Mesenchymal stem cell (in vitro differentiated cells and primary cell): ENCODE measurements at places on chromosomes 16 and 17.

DNA sequence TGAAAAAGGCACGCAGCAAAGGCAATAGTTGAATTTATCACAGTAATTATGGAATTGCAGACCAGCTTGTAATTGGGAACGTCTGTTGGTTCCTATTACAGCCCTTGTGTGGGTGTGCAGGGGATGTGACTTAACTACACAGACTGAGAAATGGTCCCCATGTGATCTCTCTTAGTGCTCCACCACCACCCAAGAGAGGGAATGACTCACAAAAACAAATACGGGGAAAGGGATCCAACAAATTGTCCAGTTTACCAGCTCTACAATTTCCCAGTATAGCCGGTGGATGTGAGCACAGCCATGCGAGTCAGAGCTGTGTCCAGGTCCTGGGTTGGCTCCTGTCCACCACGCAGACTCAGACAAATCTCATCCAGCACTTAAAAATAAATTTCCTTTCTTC, 337.9 kb downstream of the GRIN2A start:
- no peak for DNase-seq

- DNase-seq, result no peak
Measured at GRCh38 chr16:21663889-21664647, at the start of gene OTOA. Gene OTOA (plus strand): TSS chr16:21663968. CDS start chr16:21678515, 14,547 bp downstream.

- no peak for DNase-seq
Measured at GRCh38 chr17:35607239-35607847, 20.2 kb downstream of the AP2B1 start.

- no peak for DNase-seq
Measured at GRCh38 chr16:66714654-66715307, 18.2 kb upstream of the CMTM4 start.

- peak; percentile 51 for DNase-seq
Measured at GRCh38 chr17:81412490-81413093, 17.3 kb downstream of the BAHCC1 start.

DNA sequence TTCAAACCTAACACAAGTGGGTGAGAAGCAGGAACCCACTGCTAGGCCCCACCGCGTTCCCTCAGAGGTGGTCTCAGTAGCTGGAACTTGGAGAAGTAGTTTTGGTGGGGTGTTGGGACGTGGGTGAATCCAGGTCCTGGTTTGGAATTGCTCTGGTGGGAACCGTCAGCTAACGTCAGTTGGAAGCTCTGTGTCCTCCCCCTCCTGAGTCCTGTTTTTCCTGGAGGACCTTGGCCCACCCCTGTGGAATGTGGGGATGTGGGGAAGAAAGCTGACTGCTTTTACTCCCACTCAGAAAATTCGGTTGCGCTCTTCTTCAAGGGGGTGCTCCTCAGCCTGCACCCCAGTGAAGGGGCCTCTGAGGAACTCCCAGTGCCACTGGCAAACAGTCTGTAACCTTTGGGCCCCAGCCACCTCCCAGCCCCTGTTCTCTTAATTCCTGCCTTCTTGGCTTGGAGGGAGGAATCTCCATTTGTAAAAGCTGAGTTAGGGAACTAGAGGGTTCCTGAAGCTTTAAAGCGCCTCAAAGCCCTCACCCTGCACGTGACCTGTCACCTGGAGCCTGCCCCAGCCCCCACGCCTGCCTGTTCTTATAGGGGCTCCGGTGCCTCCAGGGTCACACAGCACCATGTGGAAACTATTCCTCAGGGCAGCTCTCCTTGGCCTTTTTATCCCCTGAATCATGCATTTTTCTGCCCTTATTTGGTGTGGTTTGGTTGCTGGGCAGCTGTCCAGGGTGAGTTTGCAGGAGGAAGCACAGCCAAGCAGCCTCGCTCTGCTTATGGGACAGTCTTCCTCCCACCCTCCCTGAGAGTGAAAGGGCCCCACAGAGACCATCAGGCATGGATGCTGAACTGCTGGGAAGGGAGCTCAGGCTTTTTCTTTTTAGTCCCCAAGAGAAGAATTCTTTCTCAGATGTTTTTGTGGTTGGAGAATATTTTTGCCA, 16.2 kb upstream of the NAGLU start:
- peak; percentile 98 for DNase-seq

DNA sequence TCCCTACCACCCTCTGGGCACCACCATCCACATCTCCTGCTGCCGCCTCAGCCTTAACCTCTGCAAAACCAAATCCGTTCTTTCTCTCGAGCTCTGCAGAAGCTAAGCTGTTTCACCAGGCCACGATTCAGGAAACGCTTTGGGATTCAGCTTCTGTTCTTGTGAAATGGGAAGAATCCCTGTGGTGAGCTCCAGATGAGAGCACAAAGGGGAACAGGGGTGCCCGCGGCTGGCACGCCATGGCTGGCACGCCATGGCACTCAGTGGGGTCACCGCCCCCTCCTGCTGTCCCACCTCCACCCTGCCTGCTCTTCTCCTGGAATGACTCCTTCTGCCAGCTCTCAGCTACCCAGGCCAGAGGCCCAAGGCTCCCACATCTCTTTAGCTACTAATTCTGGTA, 5.7 kb downstream of the QPRT start:
- no peak for DNase-seq

GRCh38 chr16:1443980-1444729, at the start of gene CCDC154:
Gene CCDC154 (minus strand): TSS chr16:1444556. CDS start chr16:1444322, 234 bp downstream.
- no peak for DNase-seq

DNA sequence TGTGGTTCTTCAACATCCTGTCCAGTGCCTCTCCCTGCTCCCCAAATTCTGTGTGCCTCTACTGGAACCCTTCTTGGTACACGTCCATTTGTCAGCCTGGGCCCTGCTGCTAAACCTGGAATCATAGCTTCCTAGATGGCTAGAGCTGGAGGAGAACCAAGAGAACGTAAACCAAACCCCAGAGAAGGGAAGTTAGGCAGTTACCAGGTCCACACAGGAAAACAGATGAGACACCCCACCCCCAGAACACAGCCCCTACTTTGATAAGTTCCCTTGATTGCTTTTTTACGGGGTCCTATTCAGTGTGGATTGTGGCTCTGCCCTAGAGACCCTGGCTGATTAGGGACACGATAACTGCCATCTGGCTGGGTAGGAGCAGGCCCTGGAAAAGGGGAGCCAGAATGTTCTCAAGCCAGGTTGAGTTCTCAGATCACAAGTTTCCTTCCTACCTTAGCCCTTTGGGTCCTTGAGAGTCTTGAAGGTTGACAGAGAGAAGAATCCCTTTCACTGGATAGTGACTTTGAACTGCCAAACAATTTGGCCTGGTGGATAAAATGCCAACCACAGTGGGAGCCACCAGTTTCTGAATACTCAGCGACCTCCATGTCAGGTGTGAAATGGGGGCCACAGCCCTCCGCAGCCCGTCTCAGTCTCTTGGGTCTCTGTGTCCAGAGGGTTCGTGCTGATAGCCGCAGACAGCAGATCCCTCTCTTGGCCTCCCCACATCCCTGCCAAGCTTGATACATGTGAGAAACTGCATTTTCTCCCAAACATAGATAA, 7.9 kb downstream of the TBX4 start:
- no peak for DNase-seq

- no peak for DNase-seq
Measured at GRCh38 chr17:75694536-75694935, 26.7 kb upstream of the ITGB4 start.

DNA sequence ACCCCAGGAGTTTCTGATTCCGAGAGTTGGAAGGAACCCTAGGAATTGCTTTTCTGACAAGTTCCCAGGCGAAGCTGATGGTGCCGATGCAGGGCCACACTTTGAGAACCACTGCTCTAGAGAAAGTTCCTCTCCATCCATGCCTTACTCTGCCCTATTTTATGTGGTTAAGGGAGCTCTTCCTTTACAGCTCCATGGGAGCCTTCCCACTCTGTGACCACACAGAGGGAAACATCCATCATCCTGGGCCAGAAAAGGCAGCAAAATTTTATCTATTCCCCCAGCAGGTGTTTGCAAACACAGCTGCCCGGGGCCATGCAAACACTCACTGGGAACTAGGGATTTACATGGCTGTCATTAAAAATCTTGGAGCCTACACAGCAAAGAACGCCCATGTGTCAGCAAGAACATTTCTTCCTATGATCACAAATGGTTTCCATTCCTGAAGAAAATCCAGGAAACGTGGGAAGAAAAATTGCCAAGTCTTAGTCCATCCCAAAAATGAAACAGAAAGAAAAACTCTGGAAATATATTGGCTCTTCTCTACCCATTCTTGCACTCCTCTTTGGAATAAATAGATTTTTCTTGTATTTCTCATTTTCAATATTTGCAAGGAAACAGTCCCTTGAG, 252.7 kb downstream of the PMP22 start:
- DNase-seq, result no peak

DNA sequence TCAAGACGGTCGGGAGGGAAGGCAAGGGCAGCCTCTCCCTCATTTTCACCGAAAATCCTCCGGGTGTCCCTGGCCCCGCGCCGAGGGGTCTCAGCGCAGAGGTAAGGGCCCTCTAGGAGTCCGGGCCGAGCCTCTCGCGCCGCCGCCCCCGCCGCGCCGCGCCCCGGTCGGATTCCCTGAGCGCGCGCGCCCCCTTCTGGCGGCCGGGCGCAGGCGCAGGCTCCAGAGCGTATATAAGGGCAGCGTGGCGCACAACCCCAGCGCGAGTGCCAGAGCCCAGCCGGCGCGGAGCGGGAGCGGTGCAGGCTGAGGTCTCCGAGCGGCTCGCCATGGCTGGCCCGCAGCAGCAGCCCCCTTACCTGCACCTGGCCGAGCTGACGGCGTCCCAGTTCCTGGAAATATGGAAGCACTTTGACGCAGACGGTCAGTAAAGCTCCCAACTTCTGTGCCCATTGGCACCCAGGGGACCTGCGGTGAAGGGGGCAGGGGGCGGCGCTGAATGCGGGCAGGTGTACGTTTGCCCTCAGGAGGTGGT, at the start of gene CALB2:
Gene CALB2 (plus strand): TSS at position 260 of the 535 bp plus-strand sequence. CDS start 70 bp downstream, at position 330.
- peak; percentile 51 for DNase-seq

DNA sequence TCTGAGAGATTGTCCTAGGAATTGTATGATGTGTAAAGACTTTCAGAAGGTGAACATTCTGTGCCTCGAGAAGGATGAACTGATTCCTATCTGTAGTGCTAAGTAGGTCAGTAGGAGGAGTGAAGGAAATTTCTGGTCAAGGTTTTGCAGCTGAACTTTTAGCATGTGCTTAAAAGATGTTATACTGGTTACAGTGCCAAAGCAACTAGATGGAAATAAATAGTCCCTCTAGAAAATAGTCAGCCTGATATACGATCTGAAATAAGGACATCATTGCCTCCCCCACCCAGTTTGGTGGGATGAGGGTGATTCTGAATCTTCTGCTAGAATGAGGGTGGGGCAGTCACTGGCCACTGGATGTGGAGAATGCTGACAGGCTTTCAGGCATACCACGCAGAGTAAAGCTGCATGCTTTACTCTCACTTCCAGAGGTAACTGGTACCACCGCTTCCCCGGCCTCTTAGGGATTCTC, 57.2 kb upstream of the VPS4A start:
- DNase-seq, result peak; percentile 9

- peak; percentile 57 for DNase-seq
Measured at GRCh38 chr16:88633684-88634140, 4.7 kb upstream of the IL17C start.

DNA sequence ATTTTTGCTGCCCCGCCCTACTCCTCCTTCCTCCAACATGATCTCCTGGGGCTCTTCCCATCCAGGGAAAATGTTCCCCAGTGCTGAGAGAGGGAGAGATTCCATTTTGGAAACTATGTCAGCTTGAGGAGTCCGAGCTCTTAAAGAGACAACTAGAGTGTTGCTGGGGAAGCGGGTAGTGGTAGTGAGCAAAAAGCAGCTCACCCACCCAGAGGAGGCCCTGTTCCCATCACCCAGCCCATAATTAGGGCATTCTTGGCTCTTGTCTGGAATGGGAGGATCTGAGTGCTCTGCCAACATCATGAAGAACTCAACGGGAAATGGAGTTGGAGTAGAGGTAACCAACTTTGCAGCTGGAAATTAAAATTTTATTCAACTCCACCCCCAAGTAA, 9.1 kb upstream of the MSL1 start:
- no peak for DNase-seq

DNA sequence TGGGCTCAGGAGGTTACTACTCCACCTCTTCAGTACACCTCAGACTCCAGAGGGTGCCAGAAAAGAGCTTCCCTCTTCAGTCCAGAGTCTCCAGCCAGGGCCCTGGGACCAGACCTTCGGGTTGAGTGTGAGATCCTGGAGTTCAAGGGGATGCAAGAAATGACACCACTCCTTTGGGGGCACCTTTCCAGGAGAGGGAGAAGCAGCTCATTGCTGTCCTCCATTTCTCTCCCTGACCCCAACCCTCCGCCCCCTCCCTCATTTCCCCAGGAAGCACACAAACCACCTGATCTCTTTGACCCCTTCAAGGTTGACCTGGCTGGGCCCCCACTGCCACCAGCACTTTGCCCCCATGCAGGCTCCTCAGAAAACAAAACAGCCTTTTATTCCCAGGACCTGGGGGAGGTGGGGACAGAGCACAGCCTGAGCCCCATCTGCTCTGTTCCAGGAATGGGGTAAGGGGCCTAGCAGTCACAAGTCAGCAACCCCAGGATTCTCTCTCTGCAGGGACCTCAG, 21.4 kb downstream of the CDH5 start:
- no peak for DNase-seq

- no peak for DNase-seq
Measured at GRCh38 chr17:54899721-54900456, 763 bp upstream of the TOM1L1 start.

DNA sequence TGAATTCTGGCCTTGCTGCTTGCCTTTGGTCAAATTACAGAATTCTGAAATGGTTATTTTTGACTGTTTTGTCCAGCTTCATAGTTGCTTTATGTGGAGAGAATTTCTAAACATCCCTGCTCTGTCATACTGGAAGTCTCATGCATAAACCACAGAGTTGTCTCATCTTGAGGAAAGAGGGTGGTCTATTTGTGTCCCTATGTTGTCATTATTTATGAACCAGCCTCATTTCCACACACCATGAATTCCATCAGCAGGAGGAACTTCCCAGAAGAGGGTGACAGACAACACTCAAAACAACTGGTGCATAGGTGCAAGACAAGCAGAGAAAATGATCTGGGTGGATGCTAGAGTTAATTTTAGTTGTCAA, 525.8 kb upstream of the GOT2 start:
- peak; percentile 27 for DNase-seq

GRCh38 chr17:78652024-78652423, 74.8 kb upstream of the DNAH17 start:
- DNase-seq, result no peak

- DNase-seq, result no peak
Measured at GRCh38 chr17:44279346-44279665, 11.4 kb upstream of the SLC4A1 start.
